ENCODE measurements at places on chromosomes 2 and 18.

DNA sequence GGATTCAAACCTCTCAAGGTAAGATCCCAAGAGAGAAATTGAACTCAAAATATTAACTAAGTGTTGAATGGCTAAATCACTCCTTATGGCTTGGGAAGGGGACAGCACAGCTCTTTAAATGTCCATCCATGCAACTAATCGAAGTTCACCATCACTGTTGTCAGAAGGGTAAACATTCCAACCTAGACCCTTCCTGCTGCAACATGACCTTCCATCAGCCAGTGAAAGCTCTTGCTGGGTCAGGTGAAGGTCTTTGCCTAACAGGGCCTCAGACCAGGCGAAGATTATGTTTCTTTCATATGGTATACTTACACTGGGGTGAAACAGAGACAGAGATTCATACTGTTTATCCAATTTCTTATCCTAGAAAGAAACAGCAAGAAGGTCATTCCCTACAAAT lies 16.4 kb downstream of the IAH1 start:
- DNase-seq, result no peak

- DNase-seq, result no peak
These were observed 61.2 kb downstream of the MSH6 start for GRCh38 chr2:47844162-47844561.

DNA sequence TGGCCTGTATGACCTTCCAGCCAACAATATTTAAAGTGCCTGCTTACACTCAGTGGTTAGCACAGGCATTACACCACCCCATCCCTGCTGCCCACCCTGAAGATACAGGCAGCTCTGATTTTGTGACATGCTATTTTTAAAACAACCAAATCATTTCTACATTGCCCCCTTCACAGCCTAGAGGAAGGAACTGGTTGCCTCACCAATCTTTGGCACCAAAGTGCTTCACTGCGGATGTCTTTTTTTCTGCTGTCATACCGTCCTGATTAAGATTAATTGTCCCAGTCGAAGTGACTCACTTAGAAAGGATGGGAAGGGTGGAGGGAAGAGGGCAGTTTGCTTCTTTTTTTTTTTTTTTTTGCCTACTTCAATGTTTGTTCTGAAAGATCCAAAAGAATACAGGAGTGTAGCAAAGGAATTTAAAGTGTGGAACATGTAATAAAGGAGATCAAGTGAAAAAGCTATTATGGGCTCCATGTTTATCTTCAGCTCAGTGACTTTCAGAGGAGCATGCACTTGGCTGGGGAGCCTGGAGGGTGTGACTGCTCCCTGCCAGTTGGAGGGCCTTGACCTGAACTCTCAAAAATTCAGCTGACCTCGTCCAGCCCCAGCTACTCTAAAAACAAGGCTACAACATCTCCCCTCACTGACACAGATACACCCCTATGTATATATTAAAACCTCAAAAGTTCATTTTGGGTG lies 501.1 kb upstream of the TNP1 start:
- no peak for DNase-seq

- no peak for DNase-seq
These were observed 125.6 kb downstream of the CACNB4 start for GRCh38 chr2:151973013-151973900.
